Stimulated activated CD4-positive, alpha-beta T cell treated with anti-CD3 and anti-CD28 coated beads, Interleukin-2, amount 100 ng/mL, for 4 hours (primary cell): ENCODE measurements at places on chromosomes 1 and 21.

- DNase-seq: no peak
Measured at GRCh38 chr1:193358419-193358818, 172.0 kb upstream of the B3GALT2 start.

GRCh38 chr1:174999936-175000696, at the start of gene CACYBP:
CACYBP (plus strand) TSS chr1:174999947; CDS start chr1:175000181, 234 bp downstream.
- no peak for DNase-seq

DNA sequence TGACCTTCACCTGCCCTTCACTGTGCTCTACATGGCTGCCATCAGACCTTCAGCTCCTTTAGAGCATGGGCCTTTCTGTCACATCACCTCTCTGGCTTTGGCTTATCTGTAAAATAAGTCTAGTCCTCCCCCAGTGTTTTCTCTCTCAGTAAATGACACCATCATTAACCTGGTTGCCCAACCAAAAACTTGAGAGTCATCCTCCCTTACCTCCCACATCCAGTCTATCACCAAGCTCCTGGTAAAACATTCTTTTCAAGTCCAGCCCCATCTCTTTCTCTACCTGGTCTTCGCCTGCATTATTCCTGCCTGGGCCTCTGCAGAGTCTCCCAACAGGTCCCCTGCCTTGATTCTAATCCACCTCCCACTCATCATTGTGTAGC, 13.1 kb downstream of the SLC26A9 start:
- no peak for DNase-seq

DNA sequence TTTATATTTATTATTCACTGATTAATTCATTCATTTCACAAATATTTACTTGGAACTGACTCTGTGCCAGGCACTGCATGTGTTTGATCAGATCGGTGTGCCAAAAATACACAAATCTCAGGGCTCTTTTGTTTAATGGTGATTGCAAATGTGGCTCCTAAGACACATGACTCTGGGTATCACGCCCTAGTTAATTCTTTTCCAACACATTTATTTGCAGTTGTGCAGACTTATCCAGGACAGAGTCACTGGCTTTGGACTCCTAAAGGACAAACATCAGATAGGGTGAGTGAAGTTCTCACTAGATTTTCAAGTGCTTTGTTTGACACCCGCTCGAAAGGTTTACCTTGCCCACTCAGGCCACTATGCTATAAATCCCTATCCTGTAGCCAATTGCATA, 335.5 kb downstream of the BARHL2 start:
- DNase-seq: no peak

GRCh38 chr1:211609120-211610024, 30.4 kb upstream of the SLC30A1 start:
- no peak for DNase-seq

DNA sequence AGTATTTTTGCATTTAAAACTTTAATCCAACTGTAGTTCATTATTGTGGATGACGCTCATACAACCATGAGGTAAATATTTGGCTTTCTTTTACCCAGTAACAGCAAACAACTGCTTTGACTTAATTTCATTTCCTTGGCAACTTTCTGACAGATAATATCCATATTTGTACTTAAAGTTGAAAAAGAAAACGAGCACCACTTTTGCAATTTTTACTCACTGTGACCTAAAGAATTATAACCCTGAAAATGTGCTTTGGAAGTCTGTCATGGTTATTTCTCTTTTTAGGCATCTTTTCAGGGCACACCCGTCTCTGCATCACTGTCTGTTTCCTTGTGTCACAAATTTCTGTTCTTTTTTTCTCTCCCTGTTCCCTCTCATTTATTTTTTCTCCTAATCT, 918 bp upstream of the CD2 start:
- DNase-seq: no peak

DNA sequence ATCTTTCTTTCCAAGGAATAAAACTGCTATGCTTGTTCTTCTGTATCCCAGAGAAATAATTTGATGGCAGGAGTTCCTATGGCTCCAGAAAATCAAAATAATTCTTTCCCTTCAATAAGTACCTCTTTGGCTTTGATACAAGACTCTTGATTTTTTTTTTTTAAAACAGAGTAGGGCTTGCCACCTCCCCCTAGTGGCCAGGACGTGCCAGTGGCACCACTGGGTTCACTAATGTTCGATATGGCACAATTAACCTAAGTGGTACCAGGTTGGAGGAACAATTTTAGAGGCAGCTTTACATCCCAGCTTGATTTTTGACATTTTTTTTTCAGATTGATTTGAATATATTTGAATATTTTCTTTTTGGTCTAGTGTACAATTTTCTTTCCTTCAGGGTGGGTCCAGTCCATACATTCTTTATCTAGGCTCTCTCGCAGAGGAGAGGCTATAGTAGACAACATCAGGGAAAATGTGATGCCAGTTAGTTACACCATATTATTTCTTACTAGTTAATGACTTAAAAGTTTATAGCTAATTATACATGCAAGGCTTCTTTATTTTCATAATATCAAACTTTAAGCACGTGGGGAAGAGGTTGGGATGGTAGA, 330.9 kb downstream of the S1PR1 start:
- peak; percentile 17 for DNase-seq

DNA sequence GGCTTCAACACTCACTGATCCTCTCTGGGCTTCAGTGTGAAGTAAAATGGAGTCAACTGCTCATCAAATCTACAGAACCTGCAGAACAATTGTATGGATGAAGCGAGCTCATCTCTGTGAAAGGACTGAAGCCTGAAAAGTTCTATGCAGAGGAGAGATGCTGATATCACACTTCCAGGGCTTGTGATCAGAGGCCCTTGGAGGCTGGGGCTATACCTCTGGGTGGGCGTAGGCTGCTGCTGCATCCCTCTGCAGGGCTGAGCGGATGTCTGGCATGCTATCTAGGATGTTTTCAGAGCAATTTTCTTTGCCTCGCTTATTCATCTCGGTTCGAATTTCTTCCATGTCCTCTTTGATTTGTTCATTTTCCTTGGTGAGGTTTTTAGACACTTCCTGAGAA, 17.6 kb downstream of the OLFML2B start:
- DNase-seq: no peak

DNA sequence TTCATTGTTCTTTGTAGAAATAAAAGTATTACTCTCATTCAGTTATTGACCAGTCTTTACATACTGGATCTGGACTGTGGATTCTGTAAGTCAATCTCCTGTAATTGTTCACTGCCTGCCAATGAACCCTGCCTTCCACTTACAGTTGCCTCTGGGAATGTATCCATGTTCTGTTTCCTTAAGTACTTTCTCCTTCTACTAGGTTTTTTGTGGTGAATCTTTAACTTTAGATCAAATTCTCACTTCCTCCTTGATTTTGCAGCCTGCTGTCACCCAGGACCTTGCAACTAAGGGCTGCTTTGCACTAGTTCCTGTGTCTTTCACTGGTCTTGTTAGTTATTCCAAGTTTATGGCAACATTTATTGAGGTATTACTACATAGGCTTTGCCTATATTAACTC, 28.2 kb upstream of the ANKRD13C start:
- no peak for DNase-seq

- no peak for DNase-seq
Measured at GRCh38 chr1:7458946-7459345, 312.1 kb upstream of the VAMP3 start.

GRCh38 chr1:179079113-179079761, 2.6 kb upstream of the TOR3A start:
- DNase-seq: peak; percentile 38

GRCh38 chr21:25240974-25241373, 366.3 kb downstream of the MRPL39 start:
- DNase-seq: no peak

GRCh38 chr1:167949785-167950184, 12.9 kb upstream of the MPC2 start:
- DNase-seq: no peak

GRCh38 chr1:32040711-32041110, 27.0 kb downstream of the KHDRBS1 start:
- no peak for DNase-seq

DNA sequence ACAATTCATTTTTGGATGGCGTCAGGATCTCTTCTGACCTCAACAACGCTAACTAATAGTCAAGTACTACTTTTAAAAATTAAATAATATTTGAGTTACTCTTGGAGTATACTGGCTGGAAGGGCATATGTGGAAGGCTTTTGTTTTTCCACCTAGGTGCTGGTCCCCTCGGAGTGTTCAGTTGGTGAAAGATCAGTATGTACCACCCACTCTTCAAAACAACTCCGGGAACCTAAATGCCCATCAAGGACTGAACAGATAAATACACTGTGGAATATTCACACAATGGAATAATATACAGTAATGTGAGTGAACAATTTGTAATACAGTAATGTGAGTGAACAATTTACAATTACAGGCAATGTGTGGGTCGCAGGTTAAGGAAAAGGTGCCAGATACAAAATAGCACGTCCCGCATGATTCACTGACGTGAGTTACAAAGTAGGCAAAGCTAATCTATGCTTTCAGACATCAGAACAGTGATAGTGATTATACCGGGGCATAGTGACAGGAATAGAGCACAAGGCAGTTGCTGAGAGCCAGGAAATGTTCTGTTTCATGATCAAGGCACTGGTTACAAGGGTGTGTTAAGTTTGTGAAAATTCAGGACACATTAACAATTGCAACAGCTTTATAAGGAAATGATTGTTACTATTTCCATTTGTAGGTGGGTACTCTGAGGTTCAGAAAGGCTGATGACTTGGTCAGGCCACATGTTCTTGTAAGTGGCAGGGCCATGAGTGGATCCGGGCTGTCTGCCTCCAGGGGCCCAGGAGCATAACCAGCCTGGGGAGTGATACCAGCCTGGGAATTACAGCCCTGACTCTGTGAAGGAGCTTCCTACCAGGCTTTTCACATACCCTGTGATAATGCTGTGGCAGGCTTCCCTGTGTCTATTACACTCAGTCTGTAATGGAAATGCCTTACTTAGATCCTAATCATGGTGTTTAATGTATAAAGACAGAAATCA, 59.3 kb upstream of the ABCD3 start:
- no peak for DNase-seq

DNA sequence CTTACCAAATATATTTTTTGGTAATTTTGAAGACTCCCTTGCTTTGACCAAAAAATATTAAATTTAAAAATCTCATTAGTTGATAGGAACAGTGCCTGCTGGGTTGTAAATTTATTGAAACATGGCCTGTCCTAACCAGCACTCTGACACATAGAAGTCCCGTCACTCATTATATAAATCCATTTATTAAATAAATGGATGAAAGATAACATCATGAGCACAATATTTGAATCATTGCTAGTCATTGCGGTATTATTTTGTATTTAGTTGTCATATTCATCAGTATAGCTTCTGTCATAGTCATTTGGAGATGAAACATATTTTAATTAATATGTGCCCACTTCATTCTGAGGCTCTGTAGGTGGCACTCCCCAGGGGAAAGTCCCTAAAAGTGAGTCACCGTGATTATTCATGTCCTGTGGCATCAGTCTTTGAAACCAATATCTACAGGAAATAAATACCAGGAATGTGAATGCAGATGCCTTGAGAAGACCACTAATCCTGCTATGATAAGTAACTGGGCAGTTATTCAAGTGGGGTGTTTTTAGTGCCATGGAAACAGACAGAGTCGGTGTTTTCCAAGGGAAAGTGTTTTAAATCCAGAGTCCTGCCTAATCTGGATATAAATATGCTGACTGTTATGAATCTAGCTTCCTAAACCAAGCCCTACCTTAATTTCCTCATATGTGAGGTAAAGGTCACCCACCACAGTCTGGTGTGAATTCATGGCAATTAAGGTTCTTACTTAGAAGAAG, 302.0 kb downstream of the DUSP10 start:
- DNase-seq: peak; percentile 44

DNA sequence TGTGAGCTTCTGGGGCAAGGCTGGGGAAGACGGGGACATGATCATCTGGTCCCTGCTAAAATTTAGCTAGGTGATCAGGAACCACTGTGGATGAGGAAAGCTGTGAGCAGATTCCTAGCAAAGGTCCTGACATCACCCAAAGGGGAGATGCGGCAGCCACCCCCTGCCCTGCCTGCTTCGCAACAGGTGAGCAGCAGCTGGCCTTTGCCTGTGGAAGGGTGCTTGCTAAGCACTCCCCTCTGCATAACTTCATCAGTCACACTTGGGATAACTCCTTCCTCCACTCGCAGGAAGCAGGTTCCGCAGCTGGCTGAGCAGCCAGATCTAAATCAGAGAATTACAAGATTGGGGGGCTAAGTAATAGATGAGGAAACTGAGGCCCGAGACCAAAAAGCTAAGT, 51.2 kb downstream of the KCNN3 start:
- no peak for DNase-seq

DNA sequence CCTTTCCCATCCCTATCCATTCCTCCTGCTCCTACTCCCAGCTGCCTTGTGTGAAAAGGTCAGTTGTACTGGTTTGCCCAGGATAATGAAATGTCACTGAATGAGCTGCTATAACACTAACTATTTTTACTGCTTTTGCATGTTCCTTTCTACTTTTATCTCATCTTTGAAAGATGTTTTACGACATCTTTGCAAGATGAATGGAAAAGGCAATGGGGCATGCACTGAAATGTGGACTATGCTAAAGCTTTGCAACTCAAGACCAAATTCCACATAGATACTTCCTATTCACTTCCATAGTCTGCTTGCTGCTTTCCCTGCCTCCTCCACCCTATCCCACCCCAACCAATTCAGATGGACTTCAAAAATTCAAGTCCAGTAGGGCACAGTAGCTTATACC, 111.3 kb downstream of the SETD4 start:
- DNase-seq: no peak

DNA sequence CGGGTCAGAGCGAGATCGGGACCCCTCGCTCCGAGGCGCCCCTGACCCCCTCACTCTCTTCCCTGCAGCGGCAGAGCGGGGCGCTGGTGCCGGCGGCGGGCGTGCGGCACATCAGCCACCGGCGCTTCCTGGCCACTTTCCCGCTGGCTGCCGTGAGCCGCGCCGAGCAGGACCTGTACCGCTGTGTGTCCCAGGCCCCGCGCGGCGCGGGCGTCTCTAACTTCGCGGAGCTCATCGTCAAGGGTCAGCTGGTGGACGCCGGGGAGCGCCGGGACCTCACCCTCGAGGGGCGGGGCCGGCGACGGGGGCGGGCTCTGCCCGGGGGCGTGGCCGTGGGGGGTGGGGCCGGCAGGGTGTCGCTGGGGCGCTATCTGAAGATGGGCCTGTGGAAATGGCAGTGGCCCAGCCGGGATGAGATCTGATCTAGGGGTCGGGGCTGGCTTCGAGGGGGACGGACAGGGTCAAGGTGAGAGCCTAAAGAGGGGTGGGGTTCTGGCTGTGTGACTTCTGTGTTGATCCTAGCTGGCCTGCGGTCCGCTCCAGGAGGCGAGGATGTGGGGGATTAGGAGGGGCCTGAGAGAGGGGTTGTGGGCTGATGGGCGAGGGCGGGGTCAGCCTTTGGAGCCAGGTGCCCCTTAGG, 23.6 kb downstream of the PTPRU start:
- DNase-seq: no peak

- DNase-seq: no peak
Measured at GRCh38 chr1:1677718-1678580, 14.6 kb downstream of the SLC35E2B start.

- DNase-seq: no peak
Measured at GRCh38 chr1:15427280-15427666, 11.0 kb upstream of the CTRC start.

GRCh38 chr1:12508849-12509248, 109.2 kb downstream of the DHRS3 start:
- DNase-seq: no peak

- DNase-seq: no peak
Measured at GRCh38 chr1:23394684-23395083, 25.0 kb upstream of the ZNF436 start.

GRCh38 chr1:234604495-234605398, 5.2 kb downstream of the IRF2BP2 start:
- DNase-seq: no peak
